Stimulated activated CD4-positive, alpha-beta T cell treated with anti-CD3 and anti-CD28 coated beads, Interleukin-15, amount 100 ng/mL, for 1 hour (primary cell): ENCODE measurements at places on chromosomes 1 and 21.

- DNase-seq, result no peak
Measured at GRCh38 chr1:27318596-27318995, 3.4 kb upstream of the TMEM222 start.

DNA sequence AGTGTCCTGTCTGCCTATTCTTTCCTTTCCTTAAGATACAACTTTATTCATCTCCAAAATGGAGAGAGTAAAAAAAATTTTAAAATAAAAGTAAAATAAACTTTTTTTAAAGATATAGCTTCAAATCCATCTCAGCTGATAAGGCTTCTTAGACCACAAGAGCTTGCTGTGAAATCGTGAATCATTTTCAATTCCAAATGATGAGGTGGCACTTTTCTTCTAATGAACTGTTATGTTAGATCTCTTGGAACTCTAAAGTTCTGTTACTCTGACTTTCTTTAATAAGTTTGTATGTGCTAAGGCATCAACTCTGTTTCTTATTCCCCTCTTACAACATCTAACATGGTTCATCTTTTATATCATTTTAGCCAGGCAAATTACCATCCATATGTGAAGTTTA is 4.5 kb downstream of the SH3GLB1 start:
- DNase-seq, result no peak

DNA sequence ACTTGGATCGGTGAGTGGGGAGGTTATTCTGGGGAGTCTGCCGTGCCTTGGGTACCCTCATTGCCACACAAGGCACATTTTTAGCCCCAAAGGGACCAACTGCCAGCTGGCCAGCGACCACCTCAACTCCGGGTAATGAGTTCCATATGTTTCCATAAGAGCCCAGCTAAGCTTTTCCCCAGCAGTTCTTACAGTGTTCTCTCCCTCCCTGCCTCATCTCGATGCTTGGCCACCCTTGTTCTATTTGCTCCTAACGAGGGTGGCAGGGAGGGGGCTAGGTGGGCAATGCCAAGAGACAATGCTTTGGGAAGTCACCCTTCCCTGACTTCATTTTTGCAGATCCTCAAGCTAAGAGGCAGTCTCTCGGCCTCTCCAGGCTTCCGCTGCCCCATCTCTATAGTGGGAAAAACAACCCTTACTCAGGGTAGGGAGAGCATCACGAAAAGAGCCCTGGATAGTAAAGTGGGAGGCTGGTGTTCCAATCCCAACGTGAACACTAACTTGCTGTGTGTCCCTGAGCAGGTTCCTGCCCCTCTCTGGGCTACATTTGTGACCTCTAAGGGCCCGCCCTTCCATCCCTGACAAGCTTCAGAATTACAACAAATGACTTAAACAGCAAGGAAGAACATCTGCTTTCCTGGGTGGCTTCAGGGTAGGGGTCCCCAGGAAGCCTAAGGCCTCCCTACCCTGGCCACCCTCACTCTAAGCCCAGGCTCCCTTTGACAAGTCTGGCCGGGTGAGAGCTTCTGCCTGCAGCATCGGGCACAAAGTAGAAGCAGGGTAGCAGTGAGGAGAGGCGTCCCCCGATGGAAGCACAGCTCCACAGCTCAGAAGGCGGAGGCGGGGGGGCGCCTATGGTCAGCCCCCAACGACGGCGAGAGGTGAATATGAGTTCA is 5.8 kb downstream of the ID3 start:
- DNase-seq, result no peak

- DNase-seq, result no peak
Measured at GRCh38 chr1:14544319-14544718, 54.2 kb upstream of the KAZN start.
